Activated T-helper 1 cell treated with anti-CD3 and anti-CD28 coated beads, Interleukin-2, amount 50 U/mL, for 16 hours (primary cell): ENCODE measurements at places on chromosomes 7 and 10.

DNA sequence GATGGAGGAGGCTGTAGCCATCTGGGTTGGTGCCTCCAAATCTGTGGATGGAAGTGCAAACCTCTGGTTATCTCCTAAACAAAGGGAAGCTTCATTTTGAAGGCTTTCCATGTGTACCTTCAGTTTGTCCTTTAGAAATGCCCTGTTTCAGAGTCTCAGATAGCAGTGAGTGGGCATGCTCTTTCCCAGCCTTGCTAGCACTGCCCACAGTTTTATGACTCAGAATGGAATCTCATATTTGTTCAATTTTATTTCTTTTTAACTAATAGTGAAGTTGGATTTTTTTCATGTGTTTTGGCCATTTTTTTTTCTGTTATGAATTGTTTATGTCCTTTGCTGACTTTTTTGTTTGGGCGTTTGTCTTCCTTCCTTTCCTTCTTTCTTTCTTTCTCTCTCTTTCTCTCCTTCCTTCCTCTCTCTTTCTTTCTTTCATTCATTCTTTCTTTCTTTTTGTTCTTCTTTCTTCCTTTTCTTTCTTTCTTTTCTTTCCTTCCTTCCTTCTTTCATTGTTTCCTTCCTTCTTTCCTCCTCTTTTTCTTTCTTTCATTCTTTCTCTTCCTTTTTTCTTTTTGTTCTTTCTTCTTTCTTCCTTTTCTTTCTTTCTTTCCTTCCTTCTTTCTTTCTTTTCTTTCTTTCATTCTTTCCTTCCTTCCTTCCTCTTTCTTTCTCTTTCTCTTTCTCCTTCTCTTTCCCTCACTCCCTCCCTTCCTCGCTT lies 25.6 kb downstream of the PRF1 start:
- no peak for DNase-seq

DNA sequence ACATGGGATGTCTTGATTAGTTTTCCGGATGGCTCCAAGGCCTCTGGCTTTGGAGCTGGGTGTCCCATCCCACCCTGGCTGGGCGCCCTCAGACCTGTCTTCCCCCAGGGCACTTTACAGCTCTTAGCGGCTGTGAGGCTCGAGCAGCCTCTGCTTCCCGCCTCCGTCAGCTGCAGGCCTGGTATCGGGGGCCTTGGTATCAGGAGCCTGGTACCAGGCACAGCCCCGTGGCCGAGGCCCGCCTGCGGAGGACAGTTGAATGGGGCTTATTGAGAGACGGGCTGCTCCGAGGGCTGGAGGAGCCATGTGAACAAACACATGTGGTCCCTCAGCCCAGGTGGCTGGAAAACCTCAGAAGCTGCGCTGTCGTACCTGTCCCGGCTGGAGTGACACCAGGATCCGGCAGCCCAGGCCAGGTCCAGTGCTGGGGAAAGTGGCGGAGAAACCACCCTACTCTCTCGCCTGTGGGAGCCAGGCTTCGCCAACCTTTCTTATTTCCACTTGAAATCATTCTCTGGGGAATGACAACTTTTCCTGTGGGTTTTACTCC lies 23.9 kb upstream of the AP5Z1 start:
- no peak for DNase-seq

- DNase-seq, result no peak
Measured at GRCh38 chr10:31936933-31937332, 8.3 kb upstream of the ARHGAP12 start.

DNA sequence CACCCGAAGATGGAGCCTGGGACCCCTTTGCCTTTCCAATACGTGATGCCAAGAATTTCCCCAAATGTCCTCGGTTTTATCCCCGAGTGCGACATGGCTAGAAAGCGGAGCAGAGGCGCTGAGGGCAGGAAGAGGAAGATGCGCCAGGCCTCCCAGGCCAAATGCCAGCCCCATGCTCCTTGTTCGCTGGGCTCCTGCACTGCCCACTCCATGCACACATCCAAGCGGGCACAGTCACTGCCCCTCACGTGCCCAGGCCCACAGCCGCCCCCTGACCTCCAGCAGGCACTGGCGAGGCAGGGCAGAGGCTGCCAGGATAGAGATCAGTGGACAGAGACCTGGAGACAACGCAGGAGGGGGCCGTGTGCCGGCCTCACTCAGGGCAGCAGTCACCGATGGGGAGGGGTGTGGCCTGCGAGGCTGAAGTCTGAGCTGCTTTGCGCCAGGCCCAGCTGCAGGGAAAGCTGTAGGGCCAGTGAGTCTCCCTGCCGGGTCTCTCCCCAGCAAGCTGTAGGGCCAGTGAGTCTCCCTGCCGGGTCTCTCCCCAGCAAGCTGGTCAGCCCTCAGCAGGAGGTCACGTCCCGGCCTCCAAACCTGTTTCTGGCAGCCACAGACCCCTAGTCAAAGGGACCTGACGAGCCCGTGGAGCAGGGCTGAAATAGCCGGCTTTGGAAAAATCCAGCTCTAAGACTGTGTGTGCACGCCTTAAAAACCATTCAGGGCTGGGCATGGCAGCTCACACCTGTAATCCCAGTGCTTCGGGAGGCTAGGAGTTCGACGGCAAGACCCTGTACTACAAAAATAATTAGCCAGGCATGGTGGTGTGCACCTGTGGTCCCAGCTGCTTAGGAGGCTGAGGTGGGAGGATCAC lies 100.6 kb upstream of the DIP2C start:
- no peak for DNase-seq

GRCh38 chr10:6069081-6069931 lies 7.1 kb upstream of the IL2RA start:
- DNase-seq, result no peak

- DNase-seq, result no peak
Measured at GRCh38 chr7:50298811-50299562, 5.5 kb upstream of the IKZF1 start.

DNA sequence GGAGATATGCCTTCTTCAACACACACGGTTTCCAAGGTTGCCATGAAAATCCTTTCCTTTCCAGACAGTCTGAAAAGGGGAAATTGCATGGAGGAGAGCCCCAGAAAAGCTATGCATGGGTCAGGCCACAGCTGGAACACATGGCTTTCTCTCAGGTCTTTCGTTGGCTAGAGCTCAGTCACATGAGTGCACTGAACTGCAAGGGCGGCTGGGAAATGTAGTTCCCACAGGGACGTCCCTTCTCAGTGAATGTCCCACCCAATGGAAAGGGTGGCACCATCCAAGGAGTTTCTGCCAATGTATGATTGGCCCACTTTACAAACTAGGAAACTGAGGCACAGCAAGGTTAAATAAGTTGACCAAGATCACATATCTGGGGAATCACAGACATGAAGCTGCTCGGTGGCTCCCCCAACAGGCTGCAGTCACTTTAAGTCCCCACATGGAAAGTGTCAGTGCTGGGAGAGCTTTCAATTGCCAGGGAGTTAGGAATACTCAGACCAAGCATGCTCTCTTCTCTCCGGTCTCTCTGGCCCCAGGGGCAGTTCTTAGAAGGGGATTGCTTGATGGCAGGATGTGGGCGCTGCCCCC lies 571.3 kb downstream of the GLRX3 start:
- no peak for DNase-seq

DNA sequence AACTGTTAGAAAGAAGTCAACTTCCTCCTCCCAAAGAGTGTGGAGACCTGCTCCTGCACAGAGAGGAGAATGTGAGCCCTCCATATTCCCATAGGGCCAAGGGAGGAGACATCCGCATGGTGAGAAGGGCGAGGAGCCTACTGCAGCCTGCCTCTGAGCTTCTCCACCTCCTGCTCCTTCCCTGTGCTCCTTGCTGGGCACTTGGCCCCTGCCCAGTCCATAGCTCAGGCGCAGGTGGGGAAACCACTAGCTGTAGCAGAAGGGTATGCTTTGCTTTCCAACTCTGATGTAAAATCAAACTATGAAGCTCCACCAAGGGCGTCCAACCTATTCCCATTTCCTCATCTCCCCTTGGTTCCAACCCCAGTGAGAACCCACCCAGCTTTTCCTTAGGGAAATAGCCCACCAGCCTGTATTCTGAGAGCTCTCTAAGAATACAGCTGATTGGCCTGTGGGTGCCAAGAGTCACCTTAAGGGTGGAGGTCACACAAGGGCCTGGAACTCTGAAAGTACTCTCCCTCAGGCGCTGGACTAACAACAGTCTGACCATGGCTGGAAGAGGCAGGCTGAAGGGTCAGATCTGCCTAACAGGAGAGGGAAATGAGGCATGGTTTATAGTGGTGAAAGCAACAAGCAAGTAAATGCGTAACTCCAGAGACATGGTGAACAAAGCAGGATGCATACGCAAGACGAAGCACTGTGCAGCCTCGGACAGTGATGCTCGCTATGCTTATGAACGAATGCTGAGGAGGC lies 13.9 kb downstream of the ZNF488 start:
- DNase-seq, result no peak

GRCh38 chr10:124388476-124388822 lies 30.3 kb downstream of the OAT start:
- DNase-seq, result no peak

- no peak for DNase-seq
Measured at GRCh38 chr10:100307684-100308083, 21.2 kb upstream of the BLOC1S2 start.

DNA sequence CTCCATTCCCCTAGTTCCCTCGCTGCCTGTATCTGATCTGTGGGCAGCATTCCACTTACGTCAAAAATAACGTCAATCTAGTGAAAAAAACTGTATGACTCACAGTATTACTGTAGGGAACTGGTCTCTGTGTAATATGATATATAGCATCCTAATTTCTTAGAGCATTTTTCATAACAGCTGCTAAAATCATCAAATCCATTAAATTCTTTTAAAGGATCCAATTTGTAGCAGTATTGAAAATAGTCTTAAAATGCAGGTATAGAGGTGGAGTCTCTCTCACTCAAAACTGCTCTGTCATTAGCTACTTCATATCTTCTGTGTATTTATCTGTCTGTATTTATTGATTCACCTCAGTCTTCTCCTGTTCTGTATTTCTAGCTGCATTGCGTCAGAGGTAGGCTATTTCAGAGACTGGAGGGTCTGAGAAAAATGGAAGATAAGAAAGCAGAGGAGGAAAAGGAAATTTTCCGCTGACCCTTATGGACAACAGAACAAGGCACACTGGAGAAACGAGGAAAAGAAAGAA lies 59.9 kb downstream of the PON1 start:
- no peak for DNase-seq

DNA sequence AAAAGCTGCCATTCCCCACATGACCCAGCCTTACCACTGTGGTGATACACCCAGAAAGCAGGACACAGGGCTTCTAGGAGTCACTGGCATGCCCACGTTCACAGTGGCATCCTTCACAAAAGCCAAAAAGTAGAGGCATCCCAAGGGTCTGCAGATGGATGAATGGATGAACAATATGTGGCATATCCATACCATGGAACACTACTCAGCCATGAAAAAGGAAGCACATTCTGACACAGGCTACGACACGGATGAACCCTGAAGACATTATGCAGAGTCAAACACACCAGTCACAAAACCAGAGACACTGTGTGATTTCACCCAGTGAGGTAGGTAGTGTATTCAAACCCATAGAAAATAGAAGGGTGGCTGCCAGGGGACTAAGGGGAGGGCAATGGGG lies 104.7 kb upstream of the DDC start:
- no peak for DNase-seq

DNA sequence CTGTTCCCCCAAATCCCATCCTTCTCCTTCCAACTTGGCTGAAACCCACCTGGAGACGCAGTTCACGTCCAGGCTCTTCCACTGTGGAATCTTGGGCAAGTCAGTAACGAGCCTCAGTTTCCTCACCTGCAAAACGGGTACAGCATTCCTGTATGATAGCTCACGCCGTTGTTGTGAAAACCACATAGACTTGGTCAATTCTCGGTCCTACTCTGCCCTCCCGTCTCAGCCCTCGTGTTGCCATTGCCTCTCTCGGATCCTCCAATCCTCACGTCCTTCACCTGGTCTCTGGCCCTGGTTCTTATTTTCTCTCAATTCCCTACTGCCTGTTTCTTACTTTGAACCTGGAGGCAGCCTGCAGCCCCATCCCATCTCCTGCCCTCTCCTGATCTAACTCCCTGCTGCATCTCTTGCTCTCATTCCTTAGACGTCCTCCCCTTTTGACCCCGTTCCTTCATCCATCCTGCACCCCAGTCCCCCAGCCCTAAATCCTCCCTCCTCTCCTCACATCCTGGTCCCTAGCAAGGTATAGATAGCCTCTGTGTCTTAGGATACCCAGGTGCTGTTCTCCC lies 2.0 kb upstream of the MUC12 start:
- DNase-seq, result no peak

GRCh38 chr7:108063520-108063933 lies 60.6 kb upstream of the LAMB1 start:
- no peak for DNase-seq

GRCh38 chr7:95687759-95688343 lies 84.5 kb upstream of the DYNC1I1 start:
- no peak for DNase-seq
